ENCODE measurements at places on chromosomes 1 and 21.

DNA sequence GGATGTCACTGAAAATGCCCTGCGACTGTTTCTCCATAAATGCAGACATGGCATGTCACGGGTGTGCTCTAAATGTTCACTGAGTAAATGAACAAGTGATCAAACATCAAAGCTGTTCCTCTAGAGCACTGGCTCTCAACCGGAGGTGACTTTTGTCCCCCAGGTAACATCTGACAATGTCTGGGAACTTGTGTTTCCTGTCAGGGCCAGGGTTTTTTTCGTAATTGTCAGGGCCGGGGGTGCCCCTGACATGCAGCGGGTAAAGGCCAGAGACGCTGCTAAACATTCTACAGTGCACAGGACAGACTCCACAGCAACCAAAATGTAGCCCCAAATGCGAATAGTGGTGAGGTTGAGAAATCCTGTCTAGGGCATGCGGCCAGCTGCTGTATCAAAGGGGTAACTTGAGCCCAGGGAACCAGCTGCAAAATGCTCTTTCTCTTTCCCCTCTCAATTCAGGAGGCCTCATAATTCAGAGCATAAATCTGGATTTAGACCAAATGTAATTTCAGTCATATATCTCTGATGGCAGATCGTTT lies 2.0 kb downstream of the ALDH4A1 start:
- no peaks in the 10 kb centered on the region for H3K36me3 ChIP-seq
- peaks cover 7% of the 10 kb centered on the region for H3K4me1 ChIP-seq
- H3K27ac ChIP-seq = no peak overlapping the region

GRCh38 chr1:86811142-86811924 lies 102.6 kb downstream of the SELENOF start:
- no peaks in the 10 kb centered on the region for H3K27me3 ChIP-seq
- H3K4me3 ChIP-seq = no peak overlapping the region
- no peak overlapping the region for H3K27ac ChIP-seq
- DNase-seq = no peak
- no peaks in the 10 kb centered on the region for H3K4me1 ChIP-seq

DNA sequence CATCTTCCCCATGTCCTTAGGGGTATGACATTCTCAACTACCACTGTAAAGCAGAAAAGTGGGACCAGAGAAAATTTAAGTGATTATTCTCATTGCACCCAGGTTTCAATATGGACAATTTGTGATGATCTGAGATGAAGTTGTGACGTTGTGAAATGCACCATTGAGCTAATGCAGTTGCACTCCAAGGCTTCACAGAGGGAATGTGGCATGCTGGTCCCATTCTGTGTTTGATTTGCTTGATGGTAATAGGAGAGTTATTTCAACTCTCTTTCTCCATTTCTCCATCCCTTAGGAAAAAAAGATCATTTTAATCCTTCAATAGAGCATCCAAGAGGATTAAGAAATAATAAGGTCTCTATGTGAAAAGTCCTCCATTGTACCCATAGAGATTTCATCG lies 136.6 kb downstream of the SLC30A10 start:
- peaks cover 9% of the 10 kb centered on the region for H3K4me1 ChIP-seq
- no peaks in the 10 kb centered on the region for H3K36me3 ChIP-seq
- no peak overlapping the region for H3K27ac ChIP-seq
- no peak for DNase-seq
- H3K4me3 ChIP-seq = no peak overlapping the region

DNA sequence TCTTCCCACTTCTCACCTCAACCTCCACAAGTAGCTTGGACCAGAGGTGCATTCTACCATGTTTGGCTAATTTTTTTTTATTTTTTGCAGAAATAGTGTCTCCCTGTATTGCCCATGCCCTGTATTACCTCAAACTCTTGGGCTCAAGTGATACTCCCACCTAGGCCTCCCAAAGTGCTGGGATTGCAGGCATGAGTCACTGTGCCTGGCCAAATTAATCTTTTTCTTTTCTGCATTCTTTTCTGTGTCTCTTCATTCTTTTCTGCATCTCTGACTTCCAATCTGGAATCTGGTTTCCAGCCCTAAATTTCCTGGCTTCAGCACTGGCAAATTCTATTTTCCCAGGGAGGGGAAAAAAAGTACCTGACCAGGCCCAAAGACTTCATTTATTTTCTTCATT lies 31.2 kb upstream of the TACSTD2 start:
- H3K27me3 ChIP-seq = no peaks in the 10 kb centered on the region
- H3K4me3 ChIP-seq = no peak overlapping the region
- DNase-seq = peak; percentile 63
- no peaks in the 10 kb centered on the region for H3K4me1 ChIP-seq
- H3K27ac ChIP-seq = no peak overlapping the region

DNA sequence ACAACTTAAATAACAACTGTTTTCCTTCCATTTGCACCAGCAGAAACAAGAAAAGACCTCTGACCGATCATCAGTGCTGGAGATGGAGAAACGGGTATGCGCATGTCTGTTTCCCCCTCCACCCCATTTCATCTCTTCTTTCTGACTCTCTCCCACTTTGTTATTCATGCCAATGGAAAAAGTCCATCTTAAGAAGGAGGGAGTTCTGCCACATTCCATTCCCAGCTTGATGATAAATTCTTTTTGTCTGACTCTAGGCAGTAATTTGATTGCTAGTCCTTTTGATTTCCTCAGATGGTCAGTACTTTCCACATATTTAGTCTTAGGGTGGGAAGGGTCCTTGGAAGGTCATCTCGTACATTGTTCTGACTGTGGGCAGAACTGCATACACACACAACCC lies 142.5 kb downstream of the SYT2 start:
- no peak overlapping the region for H3K4me3 ChIP-seq
- H3K4me1 ChIP-seq = peaks cover 21% of the 10 kb centered on the region
- H3K27me3 ChIP-seq = no peaks in the 10 kb centered on the region
- no peak for DNase-seq
- H3K36me3 ChIP-seq = no peaks in the 10 kb centered on the region
- H3K27ac ChIP-seq = peak overlapping the region; percentile 32

- H3K27me3 ChIP-seq = no peaks in the 10 kb centered on the region
- H3K36me3 ChIP-seq = peaks cover 8% of the 10 kb centered on the region
- peak; percentile 71 for DNase-seq
- H3K4me1 ChIP-seq = peaks cover under 1% of the 10 kb centered on the region
- H3K27ac ChIP-seq = no peak overlapping the region
- H3K4me3 ChIP-seq = no peak overlapping the region
These were observed 15.5 kb downstream of the TEX38 start for GRCh38 chr1:46687093-46687659.

GRCh38 chr1:47523835-47524215 lies 86.0 kb downstream of the FOXD2 start:
- H3K36me3 ChIP-seq = no peaks in the 10 kb centered on the region
- H3K27ac ChIP-seq = no peak overlapping the region
- no peaks in the 10 kb centered on the region for H3K4me1 ChIP-seq
- H3K27me3 ChIP-seq = no peaks in the 10 kb centered on the region
- no peak overlapping the region for H3K4me3 ChIP-seq

DNA sequence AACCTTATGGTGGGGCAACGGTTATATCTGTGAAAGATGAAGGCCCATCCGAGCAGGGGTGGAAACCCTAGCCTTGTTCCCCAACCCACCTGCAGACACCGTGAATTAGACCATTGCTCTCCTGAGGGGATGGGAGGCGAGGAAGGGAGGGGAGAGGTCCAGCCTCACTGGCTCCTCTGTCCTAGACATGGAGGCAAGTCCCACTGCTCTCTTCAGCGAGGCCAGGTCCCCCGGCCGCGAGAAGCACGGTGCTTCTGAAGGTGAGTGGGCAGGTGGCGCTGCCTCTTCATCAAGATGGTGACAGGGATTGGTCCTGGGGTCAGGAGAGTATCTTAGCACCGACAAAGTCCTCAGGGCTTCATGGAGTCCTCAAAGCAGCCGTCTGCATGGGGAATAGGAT lies 59.3 kb downstream of the VWA5B1 start:
- no peak overlapping the region for H3K27ac ChIP-seq
- H3K36me3 ChIP-seq = no peaks in the 10 kb centered on the region
- no peaks in the 10 kb centered on the region for H3K4me1 ChIP-seq
- H3K4me3 ChIP-seq = no peak overlapping the region

GRCh38 chr1:31539329-31539728 lies 37.0 kb upstream of the TINAGL1 start:
- no peaks in the 10 kb centered on the region for H3K36me3 ChIP-seq
- no peaks in the 10 kb centered on the region for H3K4me1 ChIP-seq
- no peak overlapping the region for H3K4me3 ChIP-seq
- no peak overlapping the region for H3K27ac ChIP-seq
- peaks cover 11% of the 10 kb centered on the region for H3K27me3 ChIP-seq
- no peak for DNase-seq

DNA sequence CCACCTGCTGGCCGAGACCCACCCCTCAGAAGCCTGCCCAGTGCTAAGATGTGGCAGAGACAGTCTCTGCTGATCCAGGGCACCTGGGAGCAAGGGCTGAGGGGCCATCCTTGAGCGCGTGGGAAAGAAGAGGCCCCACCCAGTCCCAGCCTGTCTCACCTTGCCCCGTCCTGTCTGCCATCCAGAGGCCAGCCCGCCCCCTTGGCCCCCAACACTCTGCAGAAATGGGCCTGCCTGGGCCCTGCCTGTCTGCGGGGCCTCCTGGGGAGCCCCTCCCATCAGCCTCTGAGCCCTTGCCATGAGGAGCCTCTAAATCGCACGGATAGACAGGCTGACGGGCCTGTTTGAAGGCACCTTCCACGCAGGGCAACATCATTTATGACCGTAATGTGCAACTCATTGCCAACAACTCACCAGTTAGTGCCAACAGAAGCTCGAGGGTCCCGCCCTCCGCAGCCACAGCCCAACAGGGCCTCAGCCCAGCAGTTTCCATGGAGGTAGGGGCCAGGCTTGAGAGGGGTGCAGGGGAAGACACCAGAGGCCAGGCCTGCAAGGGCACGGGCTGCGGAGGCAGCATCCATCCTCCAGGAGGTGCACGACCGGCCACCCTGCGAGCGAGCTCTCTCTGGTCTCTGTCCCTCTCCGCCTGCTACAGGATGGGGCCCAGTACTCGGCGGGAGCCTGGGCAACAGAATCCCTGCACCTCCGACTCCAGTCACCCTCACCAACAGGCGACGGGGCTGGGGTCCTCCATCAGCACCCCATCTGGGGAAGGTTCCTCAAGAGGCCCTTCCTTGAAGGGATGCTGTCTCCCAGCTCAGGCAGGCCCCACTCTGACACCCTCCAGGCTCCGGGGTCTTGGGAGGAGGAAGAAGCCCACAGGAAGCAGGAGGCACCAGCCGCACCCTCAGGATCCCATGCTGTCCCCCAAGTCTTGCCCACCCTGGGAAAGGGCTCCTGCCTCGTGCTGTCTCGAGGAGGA lies 78.0 kb downstream of the MEGF6 start:
- H3K4me3 ChIP-seq = no peak overlapping the region
- H3K27me3 ChIP-seq = no peaks in the 10 kb centered on the region
- no peak overlapping the region for H3K27ac ChIP-seq
- no peak for DNase-seq
- no peaks in the 10 kb centered on the region for H3K36me3 ChIP-seq
- H3K4me1 ChIP-seq = no peaks in the 10 kb centered on the region

DNA sequence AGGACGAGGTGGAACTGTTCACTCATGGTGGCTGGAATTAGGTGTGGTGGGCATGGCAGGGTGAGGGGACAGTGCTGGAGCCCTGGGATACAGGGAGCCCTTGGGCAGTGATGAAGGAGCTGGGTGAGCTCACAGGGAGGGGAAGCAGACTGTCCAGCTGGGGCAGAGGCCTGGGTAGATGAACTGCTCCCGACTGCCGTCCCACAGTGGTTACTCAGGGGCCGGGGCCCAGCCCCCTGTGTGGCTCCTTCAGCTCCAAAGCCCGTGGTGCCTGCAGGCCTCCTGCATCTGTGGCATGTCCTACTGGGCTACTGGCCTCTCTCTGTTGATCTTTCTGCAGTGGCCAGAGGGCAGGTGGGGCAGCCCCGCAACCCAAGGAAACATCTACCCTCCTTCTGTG lies 661.1 kb downstream of the NPHP4 start:
- H3K36me3 ChIP-seq = no peaks in the 10 kb centered on the region
- no peak overlapping the region for H3K4me3 ChIP-seq
- no peak overlapping the region for H3K27ac ChIP-seq
- H3K4me1 ChIP-seq = no peaks in the 10 kb centered on the region
- no peaks in the 10 kb centered on the region for H3K27me3 ChIP-seq

Measured in fibroblast of lung (primary cell).